ENCODE measurements at places on chromosomes 11 and 22.

- DNase-seq: no peak
Measured at GRCh38 chr22:44587737-44588310, 89.8 kb upstream of the RTL6 start.

GRCh38 chr11:22780952-22781593, 48.5 kb downstream of the SVIP start:
- DNase-seq: no peak

DNA sequence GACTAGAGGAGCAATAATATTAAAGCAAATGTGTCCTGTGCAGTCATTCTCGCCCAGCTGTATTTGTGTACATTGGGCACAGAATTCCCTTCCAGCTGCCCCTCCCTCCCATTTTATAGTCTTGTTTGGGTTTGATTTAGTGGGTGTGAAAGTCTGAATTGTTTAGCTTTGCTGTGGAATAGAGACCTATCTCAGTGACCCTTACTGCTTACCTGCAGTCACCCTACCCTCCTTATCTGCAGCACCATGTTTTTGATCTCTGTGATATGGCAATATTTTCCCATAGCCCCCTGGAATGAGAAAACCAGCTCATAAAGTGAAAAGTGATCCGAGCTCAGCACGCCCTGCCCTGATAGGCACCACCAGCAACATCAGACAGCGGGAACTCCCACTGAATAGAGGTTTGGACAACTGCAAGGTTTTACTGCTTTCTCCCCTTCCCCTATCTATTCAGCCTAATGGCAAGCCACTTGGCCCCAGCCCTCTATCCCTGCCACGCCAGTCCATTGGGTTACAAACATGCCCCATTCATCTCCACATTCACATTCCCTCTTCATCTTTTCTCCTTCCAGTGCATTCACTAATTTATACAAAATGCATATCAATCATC, 199.0 kb downstream of the ETS1 start:
- no peak for DNase-seq

GRCh38 chr11:17634776-17635550, 84.4 kb upstream of the MYOD1 start:
- no peak for DNase-seq

DNA sequence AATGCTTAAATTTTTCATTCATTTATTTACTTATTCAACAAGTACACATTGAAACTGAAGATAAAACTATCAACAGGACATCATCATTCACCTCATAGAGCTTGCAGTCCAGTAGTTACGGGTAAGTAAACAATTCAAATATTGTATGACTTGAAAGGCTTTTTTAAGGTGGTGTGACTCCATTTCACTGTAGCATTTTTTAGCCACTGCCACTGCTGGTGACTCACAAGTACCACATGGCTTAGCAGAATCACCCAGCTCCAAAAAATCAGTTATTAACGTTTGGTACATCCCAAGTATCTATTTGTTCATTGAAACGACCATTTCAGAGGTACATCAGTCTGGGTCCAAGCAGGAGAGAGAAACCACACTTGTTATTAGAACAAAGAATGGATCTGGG, 427.9 kb upstream of the DDI1 start:
- DNase-seq: no peak

DNA sequence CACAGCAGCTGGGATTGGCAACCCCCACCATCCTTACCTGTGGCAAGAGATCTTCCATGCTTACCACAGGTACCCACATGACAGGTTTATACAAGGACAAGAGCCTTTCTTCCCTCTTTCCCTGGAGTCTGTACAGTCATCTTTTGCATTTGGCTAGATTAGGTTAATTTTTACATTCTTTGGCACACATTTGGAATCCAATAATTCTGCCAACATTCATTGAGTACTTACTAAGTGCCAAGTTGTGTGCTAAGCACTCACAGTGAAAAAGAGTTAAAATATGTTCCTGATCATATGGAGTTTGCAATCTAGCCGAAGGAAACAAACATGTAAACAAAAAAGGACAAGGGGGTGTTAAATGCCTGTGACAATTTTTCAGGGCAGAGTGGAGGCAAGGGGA, 50.0 kb upstream of the OPCML start:
- no peak for DNase-seq

DNA sequence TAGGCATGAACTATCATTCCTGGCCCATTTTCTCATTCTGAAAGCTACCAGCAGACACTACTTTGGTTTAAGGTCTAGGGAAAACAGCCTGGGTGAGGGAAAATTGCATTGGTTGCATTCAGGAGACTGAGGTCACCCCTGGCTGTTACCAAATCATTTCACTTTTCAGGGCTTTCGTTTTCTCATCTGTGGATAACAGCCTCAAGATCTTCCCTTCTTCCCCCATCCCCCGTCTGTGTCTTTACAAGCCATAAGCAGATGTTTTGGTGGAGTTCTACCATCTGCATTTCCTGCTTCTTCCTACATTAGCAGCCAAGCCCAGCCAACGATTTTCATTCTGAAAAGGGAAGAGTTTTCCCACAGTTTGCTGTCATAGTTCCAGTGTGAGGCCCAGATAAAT, 130.4 kb downstream of the HIPK3 start:
- DNase-seq: no peak

- no peak for DNase-seq
Measured at GRCh38 chr11:121344824-121345223, 52.3 kb downstream of the SC5D start.

GRCh38 chr11:113873236-113873626, 2.1 kb downstream of the USP28 start:
- DNase-seq: no peak

GRCh38 chr11:126925321-126926093, 75.1 kb downstream of the KIRREL3 start:
- DNase-seq: no peak

DNA sequence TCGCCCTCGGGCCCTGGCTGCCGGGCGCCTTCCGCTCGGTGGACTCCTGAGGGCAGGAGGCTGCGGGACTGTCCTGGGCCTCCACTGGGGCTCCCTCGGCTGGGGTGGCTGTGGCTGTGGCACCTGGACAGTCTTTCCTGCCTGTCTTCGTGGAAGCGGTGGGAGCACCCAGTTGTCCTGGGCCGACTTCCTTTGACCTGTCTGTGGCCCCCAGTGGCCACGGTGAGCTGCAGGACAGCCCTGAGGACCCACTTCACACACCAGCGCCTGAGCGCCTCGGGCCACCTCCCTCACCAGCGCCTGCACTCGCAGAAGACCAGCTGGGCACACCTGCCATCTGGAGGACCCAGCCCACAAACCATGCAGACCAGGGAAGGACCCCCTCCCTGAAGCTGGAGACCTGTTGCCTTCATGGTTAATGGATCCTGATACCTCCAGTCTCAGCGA, 1.8 kb upstream of the EPS8L2 start:
- DNase-seq: no peak
